ENCODE measurements at places on chromosomes 16 and 17.

DNA sequence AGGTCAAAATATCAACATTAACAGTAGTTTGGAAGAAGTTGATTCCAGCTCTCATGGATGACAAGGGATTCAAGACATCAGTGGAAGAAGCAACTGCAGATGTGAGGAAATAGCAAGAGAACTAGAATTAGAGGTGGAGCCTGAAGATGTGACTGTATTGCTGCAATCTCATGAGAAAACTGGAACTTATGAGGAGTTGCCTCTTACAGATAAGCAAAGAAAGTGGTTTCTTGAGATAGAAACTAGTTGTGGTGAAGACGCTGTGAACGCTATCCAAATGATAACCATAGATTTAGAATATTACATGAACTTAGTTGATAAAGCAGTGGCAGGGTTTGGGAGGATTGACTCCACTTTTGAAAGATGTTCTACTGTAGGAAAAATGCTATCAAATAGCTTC is 67.8 kb downstream of the GOSR1 start:
- DNase-seq = no peak

DNA sequence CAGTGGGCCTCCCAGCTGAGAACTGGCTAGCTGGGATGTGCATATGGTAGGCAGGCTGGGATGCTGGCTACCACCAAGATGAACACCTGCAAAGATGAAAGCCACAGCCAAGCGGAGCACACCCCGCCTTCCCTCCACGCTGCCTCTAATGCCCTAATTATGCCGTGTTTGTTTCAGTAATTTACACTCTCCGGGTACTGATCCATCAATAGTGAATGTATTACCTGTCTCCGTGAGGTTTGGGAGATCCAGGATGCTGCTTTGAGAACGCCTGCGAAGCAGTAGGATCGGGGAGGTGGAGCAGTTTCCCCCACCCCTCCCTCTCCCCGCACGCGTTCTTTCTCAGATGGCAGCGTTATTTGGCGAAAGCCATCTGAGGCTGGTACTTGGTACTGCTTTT is 28.9 kb upstream of the GSE1 start:
- no peak for DNase-seq

GRCh38 chr17:45814622-45815606 is 29.8 kb upstream of the SPPL2C start:
- no peak for DNase-seq

- DNase-seq = no peak
Observed at GRCh38 chr16:88730632-88731607, 24.6 kb downstream of the CTU2 start.

GRCh38 chr17:28482551-28483199 is 9.2 kb downstream of the SLC13A2 start:
- DNase-seq = no peak

DNA sequence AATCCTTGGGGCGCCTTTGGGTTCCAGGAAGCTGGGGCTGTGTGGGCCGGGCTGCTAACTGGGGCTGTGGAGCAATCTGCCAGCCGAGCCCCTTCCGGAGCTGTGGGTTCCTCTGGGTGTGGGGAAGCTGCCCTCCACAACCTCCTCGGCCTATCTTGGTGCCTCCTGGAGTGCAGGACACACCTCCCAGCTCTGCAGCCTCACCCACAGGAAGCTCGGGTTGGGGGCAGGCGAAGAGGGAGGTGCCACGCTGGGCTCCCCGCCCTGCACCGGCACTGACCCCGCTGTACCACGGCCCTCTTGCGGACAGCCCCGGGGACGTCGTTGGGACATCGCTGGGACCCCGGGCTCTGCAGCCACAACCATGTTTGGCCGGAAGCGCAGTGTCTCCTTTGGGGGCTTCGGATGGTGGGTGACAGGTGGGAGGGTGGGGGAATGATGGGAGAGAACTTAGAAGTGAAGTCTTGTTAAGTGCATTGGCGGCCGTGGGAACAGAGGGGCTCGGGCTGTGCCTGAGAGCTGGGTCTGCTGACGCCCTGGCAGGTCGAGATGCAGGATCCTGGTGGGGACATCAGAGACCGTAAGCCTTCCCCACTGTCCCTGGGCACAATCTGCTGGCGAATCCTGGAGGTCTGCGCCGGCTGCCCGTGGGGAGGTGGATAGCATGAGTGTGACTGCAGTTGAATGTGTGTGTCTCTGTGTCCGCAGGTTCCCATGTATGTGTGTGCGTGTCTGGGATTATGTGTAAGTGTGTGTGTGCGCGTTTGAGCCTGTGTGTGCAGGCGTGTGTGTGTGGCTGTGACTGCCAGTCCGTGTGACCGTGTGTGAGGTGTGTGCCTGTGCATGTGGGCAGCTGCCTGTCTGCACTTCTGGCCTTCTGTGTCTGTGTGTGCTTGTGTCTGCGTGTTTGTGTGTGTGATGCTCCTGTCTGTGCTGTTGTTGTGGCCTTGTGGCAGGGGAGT is at the start of gene RAP1GAP2:
RAP1GAP2 (plus strand) TSS at position 275 of the 962 bp plus-strand sequence; CDS start at position 365, 90 bp downstream.
- DNase-seq = no peak

GRCh38 chr17:80836971-80837481 is 154.6 kb upstream of the CHMP6 start:
- no peak for DNase-seq

GRCh38 chr17:79515110-79515509 is 95.7 kb downstream of the RBFOX3 start:
- no peak for DNase-seq

DNA sequence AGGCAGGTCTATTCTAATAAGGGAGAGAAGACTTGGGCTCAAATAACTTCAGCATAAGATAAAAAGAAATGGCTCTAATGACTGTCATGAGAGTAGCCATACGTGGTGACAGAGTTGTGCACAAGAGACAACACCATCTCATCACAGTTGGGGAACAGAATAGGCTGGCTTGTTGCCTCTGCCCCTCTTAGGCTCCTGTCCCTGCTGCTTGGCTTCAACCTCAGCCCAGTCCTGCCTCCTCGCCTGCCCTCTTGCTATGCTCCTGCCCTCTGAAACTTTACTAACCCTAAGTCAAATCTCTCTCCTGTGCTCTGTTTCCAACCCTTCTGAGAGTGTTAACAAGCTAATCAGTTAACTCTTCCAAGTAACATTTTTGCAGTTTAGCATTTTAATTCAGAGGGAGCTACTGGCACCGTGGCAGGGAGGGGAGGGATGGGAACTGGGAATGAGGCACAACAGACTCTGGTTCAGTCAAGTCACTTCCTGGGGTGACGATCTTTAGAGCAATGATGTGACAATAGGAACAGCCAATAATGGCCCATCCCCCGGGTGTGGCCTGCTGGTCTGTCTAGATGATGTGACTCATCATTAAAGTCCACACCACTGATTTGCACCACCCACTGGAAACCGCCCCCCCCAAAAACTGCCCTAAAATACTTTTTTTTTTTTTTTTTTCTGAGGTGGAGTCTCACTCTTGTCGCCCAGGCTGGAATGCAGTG is 35.5 kb downstream of the DNAH17 start:
- no peak for DNase-seq

- no peak for DNase-seq
Observed at GRCh38 chr16:58047557-58048348, 22.2 kb downstream of the MMP15 start.

GRCh38 chr16:51569203-51569931 is 418.3 kb upstream of the SALL1 start:
- DNase-seq = no peak

DNA sequence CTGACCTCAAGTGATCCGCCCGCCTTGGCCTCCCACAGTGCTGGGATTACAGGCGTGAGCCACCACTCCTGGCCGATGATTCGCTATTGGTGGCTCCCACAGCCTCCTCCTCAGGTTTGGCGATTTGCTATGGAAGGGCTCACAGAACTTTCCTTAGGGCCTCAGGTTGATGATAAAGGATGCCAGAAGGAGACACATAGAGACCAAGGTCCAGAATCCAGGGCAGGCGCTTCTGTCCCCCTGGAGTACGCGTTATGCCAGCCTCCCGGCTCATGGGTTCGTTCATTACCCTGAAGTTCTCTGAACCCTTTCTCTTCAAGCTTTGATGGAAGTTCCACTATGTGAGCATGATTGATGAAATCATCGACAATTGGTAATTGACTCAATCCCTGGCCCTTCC is 19.9 kb downstream of the LGALS3BP start:
- no peak for DNase-seq

- no peak for DNase-seq
Observed at GRCh38 chr16:29791845-29792807, 1.6 kb downstream of the KIF22 start.

- DNase-seq = no peak
Observed at GRCh38 chr16:57957673-57958392, 13.1 kb downstream of the CNGB1 start.

Data from NCI-H2107 (cell line).